ENCODE measurements at places on chromosomes 6 and 20. TPM values are rescaled to one million over a fixed set of nuclear protein-coding genes. Genes with fewer than 3 reads are reported as not detected.

The FAM83D gene
- total RNA-seq: 13.1 TPM

The CST2 gene
- not detected for total RNA-seq

The ADGB gene
- total RNA-seq: not detected

The ZC3H12D gene
- 43.7 TPM for total RNA-seq

The GNRH2 gene
- total RNA-seq: 1.3 TPM

The NRN1 gene
- total RNA-seq: 5.8 TPM

The HRH3 gene
- total RNA-seq: not detected

The KCNK5 gene
- total RNA-seq: 12.0 TPM

The SLC52A3 gene
- total RNA-seq: not detected

The CYP24A1 gene
- not detected for total RNA-seq

The FLRT3 gene
- total RNA-seq: not detected

The PRPH2 gene
- total RNA-seq: not detected

The LPA gene
- 0.02 TPM for total RNA-seq

The COL9A3 gene
- not detected for total RNA-seq

The SRMS gene
- not detected for total RNA-seq

The LY6G6D gene
- not detected for total RNA-seq

The SIRPA gene
- not detected for total RNA-seq

The FERMT1 gene
- 0.17 TPM for total RNA-seq

The ID4 gene
- not detected for total RNA-seq

The SLC4A11 gene
- 1.9 TPM for total RNA-seq

The SLC17A1 gene
- 0.15 TPM for total RNA-seq

The C6orf58 gene
- not detected for total RNA-seq

The FAM209A gene
- 4.0 TPM for total RNA-seq

The CDK19 gene
- 20.6 TPM for total RNA-seq

The MCHR2 gene
- total RNA-seq: not detected

The SLC35D3 gene
- total RNA-seq: not detected

The LINC00237 gene
- total RNA-seq: not detected

The BTNL2 gene
- not detected for total RNA-seq

The IL22RA2 gene
- 0.59 TPM for total RNA-seq

The SPATS1 gene
- not detected for total RNA-seq

The PGC gene
- total RNA-seq: not detected

The CCN5 gene
- not detected for total RNA-seq

The CST11 gene
- total RNA-seq: not detected

The RALGAPA2 gene
- 28.6 TPM for total RNA-seq

The TMEM74B gene
- not detected for total RNA-seq

The LY6G6C gene
- total RNA-seq: not detected

The ENPP4 gene
- 6.8 TPM for total RNA-seq

The PLCG1 gene
- 448 TPM for total RNA-seq

The OPRM1 gene
- total RNA-seq: not detected

The WFDC5 gene
- not detected for total RNA-seq

The TFAP2D gene
- not detected for total RNA-seq

The TP53TG5 gene
- not detected for total RNA-seq

The PSORS1C2 gene
- not detected for total RNA-seq

The RUNX2 gene
- 12.7 TPM for total RNA-seq

The ASIP gene
- not detected for total RNA-seq

The SIM1 gene
- 0.22 TPM for total RNA-seq

The ZNF311 gene
- total RNA-seq: 0.66 TPM

The TULP1 gene
- total RNA-seq: not detected

The KIF6 gene
- total RNA-seq: 0.10 TPM

The SLC22A16 gene
- total RNA-seq: not detected

The BMP5 gene
- total RNA-seq: not detected

The NTSR1 gene
- total RNA-seq: not detected

The PROKR2 gene
- total RNA-seq: not detected

The HLA-DRB5 gene
- 80.1 TPM for total RNA-seq

The NDUFAF4 gene
- 31.5 TPM for total RNA-seq
